AG04450 (cell line): ENCODE measurements at places on chromosomes 12 and 14. TPM values are rescaled to one million over a fixed set of nuclear protein-coding genes. Genes with fewer than 3 reads are reported as not detected.

DNA sequence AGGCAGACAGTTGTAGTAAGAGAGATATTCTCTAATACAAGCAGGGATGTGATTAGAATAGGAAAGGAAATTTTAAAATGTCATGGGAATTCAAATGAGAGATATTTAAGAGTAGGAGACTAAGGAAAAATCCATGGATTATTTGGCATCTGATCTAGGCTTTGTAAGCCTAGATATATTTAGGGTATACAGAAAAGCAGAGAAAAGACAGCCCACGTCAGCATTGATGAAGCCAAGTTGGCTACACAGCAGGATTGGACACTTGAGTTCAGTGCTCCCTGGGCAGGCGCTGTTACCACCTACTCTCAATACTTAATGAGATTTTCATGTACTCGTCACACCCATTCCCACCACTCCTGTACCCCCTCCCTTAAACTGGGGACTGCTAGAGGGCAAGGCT lies 1.7 kb upstream of the KCNJ8 start:
- DNase-seq: no peak

DNA sequence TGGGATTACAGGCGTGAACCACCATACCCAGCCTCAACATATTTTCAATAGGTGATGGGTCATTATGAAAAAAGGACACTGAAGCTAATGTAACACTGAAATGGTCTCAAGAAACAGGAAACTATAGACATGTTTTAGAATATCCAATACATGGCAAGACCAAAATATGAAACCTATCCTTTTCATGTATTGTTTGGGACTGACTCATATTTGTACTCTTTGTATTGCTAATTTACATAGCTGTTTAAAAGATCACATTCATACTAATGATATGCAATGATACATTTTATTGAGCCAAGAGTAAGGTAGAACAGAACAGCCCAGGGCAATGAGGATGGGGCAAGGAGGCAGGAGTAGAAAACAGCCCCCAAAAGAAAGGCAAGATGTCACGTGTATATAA lies 32.6 kb downstream of the RESF1 start:
- no peak for DNase-seq

DNA sequence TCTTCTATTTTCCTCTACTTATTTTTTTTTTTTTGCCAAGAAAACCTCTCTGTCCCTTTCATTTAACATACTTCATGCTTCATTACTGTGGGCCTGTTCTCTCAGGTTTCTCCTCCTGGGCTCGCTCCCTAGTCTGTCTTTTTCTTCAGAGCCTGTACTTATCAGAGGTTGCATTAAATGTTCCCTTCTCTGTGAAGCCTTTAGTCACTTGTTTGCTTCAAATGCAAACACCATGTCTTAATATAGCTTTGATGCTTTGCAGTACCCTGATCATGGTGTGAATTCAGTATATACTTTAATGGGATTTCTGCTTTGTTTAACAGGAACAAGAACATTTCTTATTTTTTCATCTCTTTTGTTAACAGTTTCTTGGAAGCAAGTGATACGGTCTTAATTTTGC lies 72.7 kb upstream of the DNM1L start:
- DNase-seq: no peak

DNA sequence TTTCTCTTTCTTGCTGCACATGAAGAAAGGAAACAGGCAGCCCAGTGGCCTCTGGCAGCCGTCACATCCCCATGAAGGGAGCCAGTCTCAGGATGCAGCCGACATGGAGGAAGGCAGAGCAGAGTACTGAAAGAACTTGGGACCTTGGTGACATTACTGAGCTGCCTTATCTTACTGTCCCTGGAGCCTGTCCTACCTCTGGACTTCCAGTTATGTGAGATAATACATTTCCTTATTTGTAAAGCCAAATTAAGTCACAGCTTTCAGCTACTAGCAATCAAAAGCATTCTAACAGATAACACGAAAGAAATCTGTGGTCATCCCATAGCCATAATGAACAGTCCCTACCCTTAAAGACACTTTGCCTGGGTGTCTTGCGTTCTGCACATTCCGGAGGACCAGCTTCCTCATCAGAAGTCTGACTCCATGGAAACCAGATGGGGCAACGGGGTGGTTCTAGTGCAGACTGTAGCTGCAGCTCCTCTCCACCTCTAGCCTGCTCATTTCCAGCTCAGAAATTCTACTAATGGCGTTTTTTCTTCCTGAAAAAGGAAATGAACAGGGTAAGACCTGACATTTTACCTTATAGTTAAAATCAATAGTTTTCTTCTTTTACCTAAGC lies 7.8 kb upstream of the EGLN3 start:
- no peak for DNase-seq

DNA sequence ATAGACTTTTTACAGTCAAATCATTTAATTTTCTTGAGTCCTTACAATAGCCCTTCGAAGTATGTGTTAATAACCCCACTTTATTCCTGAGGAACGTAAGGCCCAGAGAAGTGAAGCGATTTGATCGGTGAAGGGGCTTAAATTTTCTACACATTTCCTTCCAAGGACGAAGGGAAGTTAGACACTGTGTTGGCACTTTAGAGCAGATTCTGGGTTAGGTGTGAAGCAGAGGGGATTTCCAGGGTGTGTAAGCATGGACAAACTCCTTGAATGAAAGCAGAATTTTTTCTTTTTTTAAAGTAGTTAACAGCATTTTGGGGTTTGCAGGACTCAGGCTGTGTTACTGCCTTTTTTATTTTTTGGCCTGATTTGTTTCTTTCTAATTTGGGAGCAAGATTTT lies 38.9 kb downstream of the PRORP start:
- DNase-seq: no peak

- DNase-seq: no peak
Measured at GRCh38 chr14:20690848-20691640, 2.5 kb downstream of the ANG start.

DNA sequence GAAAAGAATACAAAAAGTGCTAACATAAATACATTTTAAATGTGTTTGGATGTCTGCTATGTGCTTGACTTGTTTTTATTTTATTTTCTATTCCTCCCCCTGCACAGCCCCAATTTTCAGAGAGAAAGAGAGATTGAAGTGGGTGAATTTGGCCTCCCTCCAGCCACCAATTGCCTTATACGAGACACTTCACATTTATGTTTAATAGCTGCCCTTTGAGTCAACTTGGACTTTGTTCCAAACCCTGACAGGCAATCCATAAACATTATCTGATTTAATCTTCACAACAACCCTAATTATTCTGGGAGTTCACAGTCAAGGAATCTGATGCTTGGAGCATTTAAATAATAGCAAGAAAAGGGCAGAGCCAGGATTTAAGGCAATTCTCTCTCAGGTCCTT lies 161.7 kb downstream of the SLC15A4 start:
- no peak for DNase-seq

DNA sequence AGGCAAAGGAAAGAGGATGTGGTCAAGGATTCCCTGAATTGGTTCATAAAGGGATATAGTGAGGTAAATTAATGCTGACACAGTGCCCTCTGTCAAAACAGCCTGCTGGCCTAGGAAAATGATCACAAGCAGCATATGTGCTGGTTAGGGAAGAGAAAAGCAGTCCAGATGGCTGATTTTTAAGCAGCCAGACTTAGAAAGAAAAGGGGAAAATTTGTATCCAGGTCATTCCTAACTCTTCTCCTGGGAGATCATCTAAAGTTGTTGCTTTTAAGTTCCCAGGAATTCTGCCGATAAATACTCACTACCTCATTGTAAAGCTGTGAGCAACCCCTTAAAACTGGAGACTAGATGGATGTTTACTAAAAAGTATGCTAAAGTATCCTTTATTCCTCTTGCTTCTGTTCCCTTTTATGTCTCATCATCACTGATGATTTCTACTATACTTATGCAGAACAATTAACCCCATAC lies 46.4 kb upstream of the CNOT2 start:
- DNase-seq: no peak

- no peak for DNase-seq
Measured at GRCh38 chr12:52496590-52497071, 3.6 kb upstream of the KRT6A start.

DNA sequence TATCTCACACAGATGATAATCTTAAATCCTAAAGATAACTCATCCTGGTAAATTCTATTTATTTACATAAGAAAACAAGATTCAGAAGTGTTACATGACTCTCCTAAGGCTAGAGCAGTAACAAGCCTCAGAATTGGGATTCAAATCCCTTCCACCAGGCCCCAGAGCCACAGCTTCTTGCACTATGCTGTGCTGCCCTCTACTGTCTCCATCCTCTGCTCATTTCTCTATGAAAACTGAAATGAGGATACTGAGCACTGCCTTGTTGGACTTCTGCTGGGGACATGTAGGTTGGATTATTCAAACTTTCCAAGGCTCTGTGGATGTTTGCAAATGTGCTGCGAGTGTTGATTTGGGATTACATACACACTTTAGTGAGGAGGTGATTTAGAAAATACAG lies 23.5 kb upstream of the C12orf50 start:
- peak; percentile 10 for DNase-seq

DNA sequence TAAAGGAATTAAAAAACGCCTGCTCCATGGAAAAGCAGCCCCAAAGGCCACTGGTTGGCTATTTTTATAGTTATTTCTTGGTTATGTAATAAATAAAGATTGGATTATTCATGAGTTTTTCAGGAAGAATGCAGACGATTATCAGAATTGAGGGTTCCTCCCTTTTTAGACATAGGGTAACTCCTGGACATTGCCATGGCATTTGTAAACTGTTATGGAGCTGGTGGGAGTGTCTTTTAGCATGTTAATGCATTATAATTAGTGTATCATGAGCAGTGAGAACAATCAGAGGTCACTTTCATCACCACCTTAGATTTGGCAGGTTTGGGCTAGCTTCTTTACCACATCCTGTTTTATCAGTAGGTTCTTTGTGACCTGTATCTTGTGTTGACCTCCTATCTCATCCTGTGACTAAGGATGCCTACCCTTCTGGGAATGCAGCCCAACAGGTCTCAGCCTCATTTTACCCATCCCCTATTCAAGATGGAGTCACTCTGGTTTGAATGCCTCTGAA lies 728.7 kb downstream of the GALC start:
- DNase-seq: no peak

Gene PPP2R5E
- 18.2 and 20.3 TPM in 2 replicates for polyA plus RNA-seq

Gene ACYP1
- polyA plus RNA-seq: 14.3 and 18.4 TPM in 2 replicates

Gene GUCY2C
- not detected in 2 replicates for polyA plus RNA-seq
